Activated CD4-positive, alpha-beta memory T cell treated with anti-CD3 and anti-CD28 coated beads for 36 hours (primary cell): ENCODE measurements at places on chromosomes 5 and 9. TPM values are rescaled to one million over a fixed set of nuclear protein-coding genes. Genes with fewer than 3 reads are reported as not detected.

GRCh38 chr5:109812698-109813097, 123.0 kb downstream of the MAN2A1 start:
- H3K36me3 ChIP-seq = peaks cover 41% of the 10 kb centered on the region
- no peak overlapping the region for H3K27ac ChIP-seq
- peaks cover 6% of the 10 kb centered on the region for H3K4me1 ChIP-seq
- DNase-seq = no peak

DNA sequence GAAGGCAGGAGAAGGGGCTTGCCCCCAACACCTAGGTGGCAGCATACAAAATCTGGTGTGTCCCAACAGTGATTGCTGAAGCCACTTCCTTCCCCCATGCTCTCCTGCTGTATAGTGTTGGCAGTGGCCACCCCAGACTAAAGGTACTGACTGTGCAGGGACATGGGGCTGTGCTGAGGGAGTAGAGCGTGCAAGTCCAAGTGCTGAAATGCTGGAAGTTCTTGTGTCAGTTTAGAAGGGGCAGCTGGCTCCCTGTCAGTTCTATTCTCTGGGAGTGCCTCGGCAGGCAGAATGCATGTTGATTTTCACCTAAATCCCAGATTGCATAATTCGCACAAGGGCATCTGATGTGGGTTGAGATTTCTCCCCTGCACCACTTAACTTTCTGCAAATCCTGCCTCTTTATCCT, 68.6 kb downstream of the GDNF start:
- peaks cover 4% of the 10 kb centered on the region for H3K27me3 ChIP-seq
- no peak overlapping the region for H3K4me3 ChIP-seq
- DNase-seq = no peak
- peaks cover 5% of the 10 kb centered on the region for H3K36me3 ChIP-seq
- H3K27ac ChIP-seq = no peak overlapping the region

- DNase-seq = no peak
- H3K4me1 ChIP-seq = no peaks in the 10 kb centered on the region
- H3K4me3 ChIP-seq = no peak overlapping the region
- H3K36me3 ChIP-seq = no peaks in the 10 kb centered on the region
- peaks cover 20% of the 10 kb centered on the region for H3K27me3 ChIP-seq
These were observed 201.5 kb upstream of the MVB12B start for GRCh38 chr9:126125177-126125576.

DNA sequence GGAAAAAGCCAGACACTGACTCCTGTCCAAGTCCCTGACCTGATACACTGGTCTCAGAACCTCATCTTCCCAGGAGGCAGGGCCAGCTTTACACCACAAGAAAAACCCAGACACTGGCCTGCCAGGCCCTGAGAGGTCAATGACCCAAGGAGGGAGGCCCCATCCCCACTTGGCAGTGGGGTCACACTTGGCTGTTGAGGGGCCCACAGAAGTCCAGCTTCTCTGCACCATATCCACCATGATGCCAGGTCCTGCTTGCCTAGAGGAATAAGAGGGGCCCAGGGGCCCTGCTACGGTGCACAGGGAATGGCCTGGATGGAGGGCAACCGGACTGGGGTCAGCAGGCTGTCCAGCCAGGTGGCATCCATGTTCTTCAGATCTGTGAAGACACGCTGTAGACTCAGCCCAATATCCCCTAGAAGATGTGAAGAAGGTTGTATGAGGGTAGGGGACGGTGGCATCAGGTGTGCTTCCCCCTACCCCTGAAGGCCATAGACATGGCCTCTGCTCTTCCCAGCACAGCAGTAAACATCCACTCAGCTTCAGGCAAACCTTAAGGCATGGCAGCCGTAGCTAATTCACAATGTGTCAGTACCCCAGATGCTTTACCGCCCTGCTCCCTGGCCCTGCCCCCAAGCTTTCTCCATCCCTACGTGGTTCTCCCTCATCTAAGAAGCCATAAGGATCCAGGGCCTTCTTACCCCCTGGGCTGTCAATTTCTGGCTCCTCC, 6.7 kb downstream of the IRF1 start:
- peaks cover 61% of the 10 kb centered on the region for H3K36me3 ChIP-seq
- H3K27ac ChIP-seq = peak overlapping the region; percentile 96
- DNase-seq = peak; percentile 8

DNA sequence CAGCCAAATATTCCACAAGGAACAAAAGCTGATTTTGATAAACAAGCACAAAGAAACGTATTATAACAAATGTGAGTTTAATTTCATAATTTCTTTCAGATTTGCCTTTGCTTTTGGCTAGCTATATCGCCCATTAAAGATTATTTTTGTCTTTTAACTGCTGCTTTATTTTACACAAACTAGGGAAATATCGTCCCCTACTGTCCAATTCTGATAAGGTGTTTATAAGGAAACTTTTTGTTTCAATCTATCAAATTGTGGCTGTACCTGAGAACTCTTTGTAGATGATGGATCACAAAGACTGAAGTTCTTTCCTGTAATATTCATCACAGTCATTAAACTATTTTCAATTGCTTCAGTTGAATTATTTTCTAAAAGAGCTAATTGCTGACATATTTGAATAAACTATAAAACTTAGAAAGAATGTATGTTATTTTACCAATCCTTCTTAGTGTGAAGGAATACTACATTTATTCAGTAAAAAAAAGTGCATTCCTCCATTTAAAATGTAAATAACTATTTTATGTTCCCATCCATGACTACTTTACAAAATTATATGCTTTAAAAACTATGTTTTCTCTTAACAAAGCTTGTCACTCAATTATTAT, 431.3 kb upstream of the ITGA1 start:
- H3K27me3 ChIP-seq = no peaks in the 10 kb centered on the region
- H3K36me3 ChIP-seq = no peaks in the 10 kb centered on the region
- no peak for DNase-seq
- no peaks in the 10 kb centered on the region for H3K4me1 ChIP-seq
- no peak overlapping the region for H3K4me3 ChIP-seq

DNA sequence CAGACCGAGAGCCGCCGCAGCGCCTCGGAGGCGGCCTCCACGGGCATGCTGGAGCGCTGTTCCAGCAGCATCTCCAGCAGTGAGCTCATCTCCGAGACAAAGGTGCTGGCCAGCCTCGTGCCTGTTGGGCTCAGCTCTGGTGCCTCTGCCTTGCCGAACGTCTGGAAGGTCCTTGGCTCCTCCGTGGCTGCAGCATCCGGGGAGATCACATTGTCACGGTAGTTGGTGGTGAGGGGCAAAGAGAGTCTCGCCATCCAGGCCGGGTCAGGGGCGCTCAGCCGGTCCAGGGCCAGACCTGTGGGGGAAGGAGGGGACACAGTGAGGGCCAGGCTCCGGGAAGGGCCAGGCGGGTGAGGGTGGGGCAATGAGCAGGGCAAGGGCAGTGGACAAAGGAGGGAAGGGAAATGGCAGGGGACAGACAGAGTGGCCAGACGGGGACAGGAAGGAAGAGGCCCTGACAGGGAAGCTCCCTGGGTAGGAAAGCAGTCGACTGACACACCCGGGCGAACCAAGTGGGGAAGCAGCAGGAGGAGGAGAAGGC, 12.4 kb downstream of the PCDH12 start:
- peaks cover 2% of the 10 kb centered on the region for H3K4me1 ChIP-seq
- no peak for DNase-seq
- no peaks in the 10 kb centered on the region for H3K27me3 ChIP-seq
- no peak overlapping the region for H3K27ac ChIP-seq

DNA sequence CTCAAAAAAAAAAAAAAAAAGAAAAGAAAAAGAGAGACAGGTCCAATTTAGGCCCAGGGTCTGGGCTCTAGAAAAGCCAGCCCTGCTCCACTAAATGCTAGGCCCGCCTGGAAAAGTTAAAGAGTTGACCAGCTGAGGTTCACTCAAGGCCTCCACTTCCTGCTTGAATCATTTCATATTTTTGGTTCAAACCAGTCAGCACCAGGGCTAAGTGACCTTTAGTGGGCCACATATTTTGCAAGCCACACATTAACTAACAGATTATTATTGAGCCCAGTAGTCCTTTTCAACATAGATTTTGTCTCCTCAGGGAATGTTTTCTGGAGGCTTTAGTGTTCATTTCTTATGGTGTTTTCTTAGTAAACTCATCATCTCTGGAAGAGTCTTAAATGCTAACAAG, 156.6 kb downstream of the TLR4 start:
- DNase-seq = no peak
- no peak overlapping the region for H3K4me3 ChIP-seq
- H3K27ac ChIP-seq = no peak overlapping the region
- H3K36me3 ChIP-seq = no peaks in the 10 kb centered on the region

DNA sequence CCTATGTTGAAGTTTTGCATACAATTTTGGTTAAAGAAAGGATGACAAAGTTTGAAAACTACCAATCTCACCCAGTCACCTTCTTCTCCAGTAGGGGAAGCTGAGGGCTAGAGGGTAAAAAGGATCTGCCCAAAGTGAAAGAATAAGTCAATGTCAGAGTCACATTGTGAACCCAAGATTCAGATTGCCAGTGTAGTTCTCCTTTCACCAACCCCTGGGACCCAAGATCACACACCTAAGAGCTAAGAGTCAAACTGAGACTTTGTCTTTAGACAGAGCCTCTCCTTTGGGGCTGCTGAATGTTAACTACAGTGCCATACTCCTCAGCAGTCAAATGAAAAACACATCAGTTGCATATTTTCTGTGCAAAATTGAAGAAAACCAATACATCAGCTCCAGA, 210.6 kb downstream of the ATP10B start:
- no peaks in the 10 kb centered on the region for H3K36me3 ChIP-seq
- no peak overlapping the region for H3K27ac ChIP-seq
- H3K4me1 ChIP-seq = no peaks in the 10 kb centered on the region
- DNase-seq = no peak
- peaks cover 8% of the 10 kb centered on the region for H3K27me3 ChIP-seq
- H3K4me3 ChIP-seq = no peak overlapping the region

DNA sequence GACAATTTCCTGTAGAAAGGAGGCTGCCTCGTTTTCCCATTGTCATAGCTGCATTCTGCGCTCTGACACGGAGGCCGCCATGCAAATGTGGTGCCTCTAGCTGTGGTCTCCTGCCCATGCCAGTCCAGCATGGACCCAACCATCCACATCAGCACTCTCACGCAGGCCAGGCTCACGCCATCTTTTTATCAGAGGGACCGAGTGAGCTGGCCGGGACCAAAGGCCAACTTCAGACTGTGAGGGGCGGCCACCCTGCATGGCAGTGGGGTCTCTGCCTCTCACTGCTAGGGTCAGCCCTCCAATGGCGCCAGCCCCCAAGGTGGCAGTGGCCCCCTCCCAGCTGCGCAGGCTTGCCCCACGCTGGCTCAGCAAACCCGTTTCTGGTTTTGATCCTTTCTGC, 131.9 kb upstream of the LMX1B start:
- no peaks in the 10 kb centered on the region for H3K27me3 ChIP-seq
- peaks cover 9% of the 10 kb centered on the region for H3K4me1 ChIP-seq
- no peak overlapping the region for H3K27ac ChIP-seq
- no peak for DNase-seq
- H3K36me3 ChIP-seq = no peaks in the 10 kb centered on the region
- no peak overlapping the region for H3K4me3 ChIP-seq

- no peak overlapping the region for H3K4me3 ChIP-seq
- H3K27me3 ChIP-seq = peaks cover 3% of the 10 kb centered on the region
- DNase-seq = no peak
These were observed 388.9 kb upstream of the SGCD start for GRCh38 chr5:155938051-155938450.

DNA sequence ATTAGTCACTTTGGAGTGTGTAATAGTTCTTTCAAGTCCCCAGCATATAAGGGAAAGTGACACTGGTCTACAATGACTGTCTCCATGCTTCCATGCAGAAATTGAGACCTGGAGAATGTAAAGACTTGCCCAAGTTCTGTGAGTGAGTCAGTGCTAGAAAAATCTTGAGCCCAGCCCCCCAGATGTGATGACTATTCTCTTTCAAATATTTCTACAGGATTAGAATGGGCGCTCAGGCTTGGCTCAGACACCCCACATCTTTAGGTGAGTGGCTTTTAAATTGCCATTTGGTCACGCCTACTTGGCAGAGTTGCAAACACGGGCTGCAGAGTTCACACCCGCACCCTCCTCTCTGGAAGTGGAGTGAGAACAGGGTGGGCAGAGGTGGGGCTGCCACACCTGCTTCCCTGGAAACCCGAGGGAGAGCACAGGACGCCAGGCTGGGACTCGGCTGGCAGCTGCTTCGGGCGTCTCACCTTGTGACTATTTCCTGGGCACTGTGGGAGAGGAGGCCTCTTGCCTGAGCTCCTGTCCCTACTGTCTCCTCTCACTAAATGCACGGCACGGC, 37.6 kb downstream of the ROPN1L start:
- no peak overlapping the region for H3K4me3 ChIP-seq
- no peaks in the 10 kb centered on the region for H3K4me1 ChIP-seq
- H3K36me3 ChIP-seq = peaks cover 2% of the 10 kb centered on the region
- DNase-seq = no peak
- peaks cover 3% of the 10 kb centered on the region for H3K27me3 ChIP-seq
- H3K27ac ChIP-seq = no peak overlapping the region

DNA sequence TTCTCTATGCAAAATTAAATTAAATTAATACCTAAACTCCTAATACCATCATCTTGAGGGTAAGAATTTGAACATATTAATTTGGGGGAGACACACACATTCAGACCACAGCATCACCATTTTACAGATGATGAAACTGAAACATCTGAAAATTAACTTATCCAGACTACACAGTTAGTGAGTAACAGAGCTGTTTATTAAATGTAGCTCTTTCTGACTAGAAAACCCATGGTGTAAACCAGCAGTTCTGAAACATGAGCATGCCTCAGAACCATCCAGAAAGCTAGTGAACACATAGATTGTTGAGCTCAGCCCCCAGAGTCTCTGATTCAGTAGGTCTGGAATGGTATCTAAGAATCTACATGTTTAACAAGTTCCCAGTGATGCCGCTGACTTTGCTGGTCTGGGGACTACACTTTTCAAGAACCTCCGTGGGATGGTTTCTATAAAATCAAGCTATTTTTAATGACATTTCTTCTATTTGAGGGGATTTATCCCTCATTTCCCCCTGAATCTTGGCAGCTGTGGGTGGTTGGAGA, 113.5 kb downstream of the RORB start:
- H3K27ac ChIP-seq = no peak overlapping the region
- H3K4me1 ChIP-seq = no peaks in the 10 kb centered on the region
- no peak overlapping the region for H3K4me3 ChIP-seq
- DNase-seq = no peak
- peaks cover 3% of the 10 kb centered on the region for H3K27me3 ChIP-seq
- no peaks in the 10 kb centered on the region for H3K36me3 ChIP-seq

DNA sequence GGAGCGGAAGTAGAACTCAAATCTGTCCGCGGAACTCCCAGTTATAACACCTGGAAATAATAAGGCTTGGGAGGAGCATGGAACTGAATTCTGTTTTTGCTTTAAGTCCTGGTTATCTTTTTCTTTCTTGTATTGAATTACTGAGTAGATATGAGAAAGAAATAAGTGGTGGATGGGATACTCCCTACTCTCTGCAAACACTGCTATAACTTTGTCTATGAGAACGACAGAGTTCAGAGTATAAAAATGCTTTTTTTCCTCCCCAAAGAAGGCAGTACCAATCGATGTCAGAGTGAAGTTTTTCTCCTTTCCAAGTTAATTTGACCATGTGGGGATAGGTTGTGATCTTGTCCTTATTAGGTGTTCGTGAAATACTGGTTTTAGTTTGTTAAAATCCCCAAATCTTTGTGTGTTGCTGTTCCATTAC, 1.2 kb downstream of the RIC1 start:
- no peaks in the 10 kb centered on the region for H3K27me3 ChIP-seq
- H3K27ac ChIP-seq = peak overlapping the region; percentile 91
- H3K4me3 ChIP-seq = peak overlapping the region; percentile 98
- DNase-seq = no peak
- peaks cover 59% of the 10 kb centered on the region for H3K4me1 ChIP-seq
- H3K36me3 ChIP-seq = peaks cover 9% of the 10 kb centered on the region

Gene CBY3
- 0.67 TPM for total RNA-seq

Gene NRARP
- 0.82 TPM for total RNA-seq

Gene HEXB
- 68.5 TPM for total RNA-seq

Gene TUSC1
- not detected for total RNA-seq

Gene HTR4
- not detected for total RNA-seq

Gene PCDHGC4
- not detected for total RNA-seq

Gene EGFLAM
- not detected for total RNA-seq

Gene GPRIN1
- total RNA-seq = 4.5 TPM

Gene PPP2R2B
- 1.1 TPM for total RNA-seq

Gene TMEM215
- not detected for total RNA-seq

Gene MVB12B
- 1.4 TPM for total RNA-seq
